ENCODE measurements at places on chromosomes 5 and 9.
A peak's percentile ranks its signal among the peaks of the same experiment; 100 is the strongest.

DNA sequence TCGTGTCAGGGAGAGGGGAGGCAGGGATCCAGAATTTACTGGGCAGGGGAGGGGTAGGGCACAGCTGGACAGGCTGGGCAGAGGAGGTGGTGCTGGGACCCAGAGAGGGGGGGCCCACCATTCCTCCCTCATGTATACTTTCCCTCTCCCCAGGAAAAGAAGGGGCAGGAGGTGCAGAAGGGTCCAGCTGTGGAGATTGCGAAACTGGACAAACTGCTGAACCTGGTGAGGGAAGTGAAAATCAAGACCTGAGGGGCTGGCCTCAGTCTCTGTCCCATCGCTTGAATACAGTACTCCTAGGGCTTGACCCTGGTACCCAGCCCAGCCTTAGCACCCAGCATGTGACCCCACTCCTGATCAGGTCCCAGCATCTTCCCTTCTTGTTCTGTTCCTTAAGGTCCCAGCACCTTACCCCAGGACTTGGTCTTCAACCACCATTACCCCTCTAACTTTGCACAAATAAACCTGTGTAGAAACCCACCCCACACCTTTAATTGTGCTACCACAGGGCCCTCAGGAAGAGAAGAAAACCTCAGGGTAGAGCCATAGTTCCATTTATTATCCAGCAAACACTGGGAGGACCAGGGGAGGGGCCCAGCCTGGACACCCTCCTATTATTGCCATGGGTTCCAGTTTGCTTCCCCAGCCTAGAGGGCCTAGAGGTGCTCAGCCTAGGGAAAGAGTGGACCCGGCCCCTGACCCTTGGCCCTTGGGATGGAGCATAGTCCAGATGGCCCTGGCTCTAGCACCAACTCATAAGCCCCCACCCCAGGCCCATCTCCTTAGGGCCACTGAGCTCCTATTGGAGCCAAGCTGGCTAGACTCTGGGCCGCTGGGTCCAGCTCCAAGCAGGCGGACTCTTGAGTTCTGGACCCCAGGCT, 2.0 kb downstream of the ENHO start:
- no peak for DNase-seq

- DNase-seq: no peak
Observed at GRCh38 chr9:119053070-119053469, 316.2 kb downstream of the BRINP1 start.

GRCh38 chr9:4334410-4334813, 34.5 kb upstream of the GLIS3 start:
- peak; percentile 45 for DNase-seq

DNA sequence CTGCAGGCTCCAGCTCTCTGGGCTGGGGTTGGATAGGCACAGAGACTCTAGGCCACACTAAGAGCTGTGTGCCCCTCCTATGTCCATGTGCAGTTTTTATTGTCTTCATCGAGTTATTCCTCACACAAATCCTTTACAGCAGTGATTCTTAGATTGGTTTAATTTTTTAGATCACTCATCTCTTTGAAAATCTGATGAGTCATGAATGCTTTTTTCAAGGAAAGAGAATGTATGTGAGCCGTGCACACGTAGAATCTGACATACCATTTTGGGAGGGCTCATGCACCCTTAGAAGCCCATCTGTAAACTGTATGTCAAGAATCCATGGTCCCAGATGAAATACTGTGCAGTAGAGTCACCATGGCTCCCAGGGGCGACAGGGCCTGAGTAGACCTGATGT, 100.7 kb upstream of the S1PR3 start:
- no peak for DNase-seq

- no peak for DNase-seq
Observed at GRCh38 chr5:55708732-55709131, 3.4 kb downstream of the SLC38A9 start.

- no peak for DNase-seq
Observed at GRCh38 chr5:178561746-178562264, 28.4 kb downstream of the COL23A1 start.

GRCh38 chr5:107337281-107337680, 333.5 kb downstream of the EFNA5 start:
- no peak for DNase-seq

GRCh38 chr9:89036891-89037290, 45.6 kb downstream of the S1PR3 start:
- no peak for DNase-seq

- DNase-seq: no peak
Observed at GRCh38 chr5:171371326-171371725, 16.3 kb upstream of the NPM1 start.

DNA sequence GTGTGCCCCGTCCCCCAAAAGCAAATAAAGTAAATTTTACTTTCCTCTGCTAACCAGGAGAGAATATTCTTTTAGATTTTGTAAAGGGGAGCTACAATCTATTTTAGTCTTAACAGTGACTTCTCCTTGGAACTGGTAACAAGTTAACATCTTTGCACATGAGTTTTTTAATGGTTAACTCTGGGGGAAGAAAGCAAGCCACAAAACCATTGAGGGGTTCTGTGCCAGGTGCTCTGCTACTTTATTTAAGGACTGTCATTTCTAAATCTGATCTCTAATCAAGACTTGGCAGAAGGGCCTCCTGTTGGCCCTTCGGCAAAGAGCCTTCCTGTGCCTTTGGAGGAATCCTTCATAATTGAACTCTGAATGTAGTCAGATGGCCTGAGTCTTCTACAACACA, 153.4 kb downstream of the SLC12A2 start:
- DNase-seq: no peak

- no peak for DNase-seq
Observed at GRCh38 chr5:126503602-126504104, 80.4 kb downstream of the GRAMD2B start.

DNA sequence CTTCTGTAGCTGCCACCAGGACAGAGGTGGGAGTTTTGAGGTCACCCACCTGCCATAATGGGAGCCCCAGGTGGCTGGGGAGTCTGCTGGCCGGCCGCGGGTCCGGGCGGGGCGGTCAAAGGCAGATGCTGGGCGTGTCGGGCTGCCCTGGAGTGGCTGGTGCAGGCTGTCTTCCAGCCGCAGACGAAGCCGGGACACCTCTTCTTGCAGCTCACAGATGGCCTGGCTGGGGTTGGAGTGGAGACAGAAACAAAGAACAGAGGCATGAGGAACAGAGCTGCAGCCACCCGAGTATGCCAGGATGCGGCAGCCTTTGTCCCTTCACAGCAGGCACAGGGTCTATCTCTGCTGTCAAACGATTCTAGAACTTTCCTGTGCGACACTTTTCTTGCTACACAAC, 18.0 kb downstream of the ORM2 start:
- DNase-seq: no peak

- no peak for DNase-seq
Observed at GRCh38 chr9:25461416-25461815, 216.8 kb downstream of the TUSC1 start.

All from NCI-H1092 (cell line).